SJCRH30 (cell line): ENCODE measurements at places on chromosomes 4 and X.

GRCh38 chrX:54030329-54030728, 13.9 kb downstream of the PHF8 start:
- DNase-seq = no peak

DNA sequence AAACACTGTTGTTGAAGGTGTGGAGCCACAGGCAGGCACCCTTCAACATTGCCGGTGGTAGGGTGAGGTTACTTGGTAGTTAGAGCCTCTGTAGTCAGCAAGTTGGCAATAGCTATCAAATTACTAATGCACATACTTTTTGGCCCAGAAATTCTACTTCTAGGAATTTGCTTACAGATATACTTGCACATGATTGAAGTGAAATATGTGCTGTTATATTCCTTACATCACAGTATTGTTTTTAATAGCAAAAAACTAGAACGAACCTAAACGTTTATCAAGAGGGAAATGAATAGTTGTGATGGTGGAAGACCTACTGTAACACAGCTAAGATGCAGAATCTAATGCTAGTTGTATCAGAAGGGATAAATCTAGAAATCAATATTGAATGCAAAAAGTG, 7.7 kb upstream of the PJA1 start:
- DNase-seq = no peak

- DNase-seq = no peak
Observed at GRCh38 chr4:157291071-157291470, 70.5 kb downstream of the GRIA2 start.

DNA sequence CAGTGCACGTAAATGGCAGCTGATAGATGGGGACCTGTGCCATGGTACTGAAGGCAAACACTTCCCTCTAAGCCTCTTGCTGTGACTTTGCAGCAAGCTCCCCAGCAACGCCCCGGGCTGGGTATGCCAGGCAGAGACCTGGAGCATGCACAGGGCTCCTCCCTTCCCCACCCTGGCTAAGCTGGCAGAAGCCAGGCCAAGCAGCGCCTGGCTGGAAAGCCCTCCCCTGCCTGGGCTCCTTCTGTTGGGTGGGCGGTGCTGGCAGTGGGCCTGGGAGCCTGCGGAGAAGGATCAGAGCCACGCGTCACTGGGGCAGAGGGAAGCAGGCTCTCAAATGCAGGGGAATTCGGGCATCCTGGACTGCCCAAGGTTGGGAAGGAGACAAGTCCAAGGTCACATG, 3.6 kb downstream of the ATP2B3 start:
- no peak for DNase-seq

DNA sequence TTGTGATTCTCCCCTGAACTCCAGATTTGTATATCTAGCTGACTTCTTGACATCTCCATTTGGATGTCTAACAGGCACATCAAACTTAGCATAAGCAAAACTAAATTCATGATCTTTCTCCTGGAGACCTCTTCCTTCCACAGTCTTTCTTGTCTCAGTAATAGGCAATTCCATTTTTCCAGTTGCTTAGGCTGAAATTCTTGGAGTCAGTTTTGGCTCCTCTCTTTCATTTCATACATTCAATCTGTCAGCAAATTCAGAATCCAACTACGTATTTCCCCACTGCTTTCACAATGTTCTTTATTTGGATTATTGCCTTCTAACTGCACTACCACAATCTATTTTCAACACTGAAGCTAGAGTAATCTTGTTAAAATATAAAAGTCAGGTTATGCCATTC, 219.9 kb upstream of the GLRA2 start:
- no peak for DNase-seq

DNA sequence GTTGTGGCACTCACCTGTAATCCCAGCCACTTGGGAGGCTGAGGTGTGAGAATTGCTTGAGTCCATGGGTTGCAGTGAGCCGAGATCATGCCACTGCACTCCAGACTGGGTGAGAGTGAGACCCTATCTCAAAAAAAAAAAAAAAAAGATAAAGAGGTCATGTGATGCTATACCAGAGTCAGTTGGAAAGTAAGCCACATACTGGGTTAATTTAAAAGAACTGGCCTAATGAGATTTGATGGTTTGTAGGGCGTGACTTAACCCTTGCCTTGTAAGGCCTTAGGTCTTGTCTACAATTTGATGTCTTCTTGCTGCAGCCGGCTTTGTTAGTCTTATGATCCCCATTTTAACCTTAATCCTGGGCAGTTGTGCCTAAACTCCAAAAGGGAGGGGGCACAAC, 5.2 kb downstream of the MGST2 start:
- DNase-seq = no peak
